ENCODE measurements at places on chromosomes 7 and 10.

GRCh38 chr10:7133278-7133677, 277.6 kb downstream of the SFMBT2 start:
- DNase-seq = no peak

- no peak for DNase-seq
Observed at GRCh38 chr7:152520861-152521302, 85.1 kb upstream of the KMT2C start.

DNA sequence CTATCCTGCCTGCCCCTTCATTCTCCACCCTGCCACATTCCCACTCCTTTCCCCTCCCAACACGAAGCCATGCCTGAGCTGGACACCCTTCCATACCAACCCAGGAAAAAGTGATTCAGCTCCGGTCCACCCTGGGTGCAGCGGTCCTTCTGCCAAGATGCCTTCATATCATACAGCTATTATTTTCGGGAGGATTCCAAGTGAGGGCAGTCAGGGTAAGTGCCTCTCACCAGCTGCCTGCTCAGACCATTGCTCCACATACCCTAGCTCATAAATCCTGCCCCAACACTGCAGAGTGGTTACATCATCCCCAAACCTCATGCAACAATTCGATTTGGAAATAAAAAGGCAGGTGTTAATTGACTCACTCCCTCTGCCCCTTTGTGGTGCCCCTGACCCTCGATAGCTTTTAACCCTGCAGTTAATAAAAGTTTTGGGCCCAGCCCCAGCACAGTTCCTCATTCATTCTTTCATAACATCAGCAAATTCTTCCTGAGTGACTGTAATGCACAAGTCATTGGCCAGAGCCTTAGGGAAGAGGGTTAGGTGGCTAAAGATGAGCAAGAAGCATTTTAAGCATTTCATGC, 42.6 kb downstream of the ZNF503 start:
- no peak for DNase-seq

DNA sequence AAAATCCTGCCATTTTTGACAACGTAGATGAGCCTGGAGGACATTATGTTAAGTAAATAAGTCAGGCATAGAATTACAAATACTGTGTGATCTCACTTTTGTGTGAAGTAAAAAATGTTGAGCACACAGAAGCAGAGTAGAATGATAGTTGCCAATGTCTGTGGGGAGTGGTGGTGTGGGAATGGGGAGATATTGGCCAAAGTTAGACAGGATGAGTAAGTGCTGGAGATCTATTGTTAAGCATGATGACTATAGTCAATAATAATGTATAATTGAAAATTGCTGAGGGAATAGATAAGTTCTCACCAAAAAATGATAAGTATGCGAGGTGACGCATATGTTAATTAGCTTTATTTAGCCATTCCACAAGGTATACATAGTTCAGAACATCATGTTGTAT, 92.0 kb downstream of the GPR85 start:
- DNase-seq = no peak

DNA sequence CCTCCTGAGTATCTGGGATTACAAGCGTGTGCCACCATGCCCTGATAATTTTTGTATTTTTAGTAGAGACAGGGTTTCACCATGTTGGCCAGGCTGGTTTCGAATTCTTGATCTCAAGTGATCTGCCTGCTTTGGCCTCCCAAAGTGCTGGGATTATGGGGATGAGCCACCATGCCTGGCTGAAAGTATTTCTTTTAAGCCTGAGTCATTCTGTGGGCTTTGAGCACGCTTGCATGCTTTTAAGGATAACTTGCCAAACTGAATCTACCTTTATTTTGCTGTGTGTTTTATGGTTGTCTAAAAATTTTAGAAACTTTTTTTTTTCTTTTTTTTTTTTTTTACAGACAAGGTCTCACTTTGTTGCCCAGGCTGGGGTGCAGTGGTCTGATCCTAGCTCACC, 33.2 kb downstream of the CNNM2 start:
- DNase-seq = no peak

DNA sequence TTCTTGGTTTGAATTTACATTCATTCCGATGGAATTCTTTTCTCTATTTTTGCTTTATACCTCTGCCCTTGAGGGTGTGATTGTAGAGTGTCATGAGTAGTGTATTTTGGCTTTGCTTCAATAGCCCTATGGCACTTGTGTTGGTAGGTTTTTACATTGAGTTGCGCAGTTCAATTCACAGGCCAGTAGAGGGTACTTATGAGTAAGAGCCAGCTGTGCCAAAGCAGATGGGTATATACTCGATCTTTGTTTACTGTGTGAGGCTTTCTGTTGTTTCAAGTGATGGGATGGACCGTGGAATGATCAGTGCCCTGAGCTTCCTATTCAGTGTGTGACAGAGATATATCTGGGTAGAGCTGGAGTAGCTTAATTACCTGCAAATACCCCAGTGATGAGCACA, 4.3 kb upstream of the AKR1C3 start:
- no peak for DNase-seq

DNA sequence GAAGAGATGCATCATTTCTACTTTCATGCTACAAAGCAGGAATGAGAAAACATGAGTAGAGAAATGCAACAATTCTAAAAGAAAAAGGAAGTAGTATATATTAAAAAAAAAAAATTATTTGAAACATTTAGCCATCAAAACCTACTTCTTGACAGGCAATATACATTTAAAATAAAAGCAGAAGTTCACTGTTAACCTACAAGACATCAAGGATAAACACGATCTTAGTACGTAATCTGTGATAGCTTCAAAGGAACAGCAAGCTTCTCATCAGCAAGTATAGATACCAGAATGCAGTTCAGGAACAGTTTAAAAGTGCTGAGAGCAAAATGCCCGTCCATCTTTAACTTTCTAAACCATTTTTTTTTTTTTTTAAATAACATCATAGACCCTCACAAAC, 36.9 kb downstream of the MALSU1 start:
- no peak for DNase-seq

DNA sequence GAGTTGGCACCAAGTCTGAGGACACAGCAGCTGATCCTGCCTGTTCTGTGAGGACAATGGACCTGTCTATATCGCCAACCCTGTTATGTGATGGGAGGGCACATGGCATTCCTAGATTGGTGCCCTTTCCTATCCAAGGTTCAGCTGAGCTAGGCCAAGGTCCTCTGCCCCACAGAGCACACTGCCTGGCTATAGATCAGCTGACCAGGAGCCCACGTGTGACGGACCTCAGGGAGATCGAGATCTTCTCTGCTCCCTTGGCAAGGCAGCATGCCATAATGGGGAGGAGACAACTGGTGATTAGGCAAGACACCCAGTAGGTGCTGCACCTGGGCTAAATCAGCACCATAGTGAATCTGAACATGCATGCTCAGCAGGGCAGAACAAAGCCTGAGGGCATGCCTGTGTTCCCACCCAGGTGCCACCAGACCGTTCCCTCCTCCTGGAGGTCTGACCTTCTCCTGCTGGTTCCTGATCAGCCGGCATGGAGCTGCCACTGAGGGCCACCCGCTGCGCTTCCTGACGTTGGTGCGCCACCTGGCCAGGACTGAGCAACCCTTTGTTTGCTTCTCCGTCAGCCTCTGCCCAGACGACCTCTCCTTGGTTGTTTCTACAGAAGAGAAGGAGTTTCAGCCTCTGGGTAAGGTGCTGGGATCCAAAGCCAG, 93.7 kb downstream of the WDFY4 start:
- DNase-seq = no peak

- DNase-seq = peak; percentile 68
Observed at GRCh38 chr10:122267849-122268737, 3.0 kb upstream of the BTBD16 start.

- DNase-seq = no peak
Observed at GRCh38 chr10:95532536-95532935, 28.6 kb downstream of the SORBS1 start.

GRCh38 chr10:68796605-68797004, 30.7 kb upstream of the STOX1 start:
- DNase-seq = no peak

GRCh38 chr7:15397922-15398760, 163.7 kb downstream of the AGMO start:
- DNase-seq = peak; percentile 11

- peak; percentile 89 for DNase-seq
Observed at GRCh38 chr10:131311661-131312477, at the start of gene TCERG1L. Gene TCERG1L (minus strand): TSS chr10:131311721. CDS start chr10:131311635, 86 bp downstream.

- no peak for DNase-seq
Observed at GRCh38 chr10:93392121-93392520, 90.0 kb downstream of the MYOF start.
